Substantia nigra (tissue), 51 donors: ENCODE measurements at places on chromosomes 12 and 14.

DNA sequence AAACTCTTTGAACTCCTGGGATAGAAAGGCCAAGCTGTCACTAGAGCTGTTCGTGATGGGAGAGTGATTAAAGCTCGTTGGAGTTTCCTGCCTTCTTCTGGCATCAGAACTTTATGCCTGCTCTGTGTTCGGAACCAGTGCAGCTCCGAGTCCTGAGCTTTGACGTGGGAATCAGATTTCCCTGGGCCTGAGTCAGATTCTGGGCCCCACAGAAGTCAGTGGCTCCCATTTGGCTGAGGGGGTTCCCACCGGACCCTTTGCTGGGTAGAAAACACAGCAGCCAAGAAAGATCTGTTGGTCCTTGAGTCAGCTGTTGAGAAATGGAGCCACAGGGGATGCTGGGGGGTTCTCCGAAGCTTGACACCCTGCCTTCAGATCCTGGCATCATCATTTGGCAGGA, 238.0 kb downstream of the CHST11 start:
- no peak for DNase-seq

- no peak for DNase-seq
Observed at GRCh38 chr14:55599250-55599879, 19.4 kb downstream of the KTN1 start.

- DNase-seq: no peak
Observed at GRCh38 chr14:32468955-32469354, 139.9 kb downstream of the AKAP6 start.

DNA sequence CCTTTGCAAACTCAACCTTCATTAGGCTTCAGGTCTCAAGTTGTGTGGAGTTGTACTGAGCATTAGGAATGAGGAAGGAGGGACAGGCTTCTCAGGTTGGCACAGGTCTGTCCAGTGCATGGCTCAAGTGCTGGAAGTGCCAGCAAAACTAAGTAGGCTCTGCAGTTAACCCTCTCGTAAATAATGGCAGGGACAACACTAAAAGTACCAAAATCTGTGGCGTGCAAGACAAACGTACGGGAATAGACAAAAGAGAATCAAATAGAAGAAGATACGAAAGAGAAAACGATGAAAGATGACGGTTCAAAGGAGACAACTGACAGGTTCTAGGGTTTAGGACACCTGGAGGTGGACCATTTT, 612 bp downstream of the TRAPPC6B start:
- DNase-seq: no peak

GRCh38 chr14:99699085-99699760, 15.1 kb downstream of the CYP46A1 start:
- DNase-seq: no peak

- peak; percentile 13 for DNase-seq
Observed at GRCh38 chr14:29637411-29637810, 290.2 kb downstream of the PRKD1 start.

DNA sequence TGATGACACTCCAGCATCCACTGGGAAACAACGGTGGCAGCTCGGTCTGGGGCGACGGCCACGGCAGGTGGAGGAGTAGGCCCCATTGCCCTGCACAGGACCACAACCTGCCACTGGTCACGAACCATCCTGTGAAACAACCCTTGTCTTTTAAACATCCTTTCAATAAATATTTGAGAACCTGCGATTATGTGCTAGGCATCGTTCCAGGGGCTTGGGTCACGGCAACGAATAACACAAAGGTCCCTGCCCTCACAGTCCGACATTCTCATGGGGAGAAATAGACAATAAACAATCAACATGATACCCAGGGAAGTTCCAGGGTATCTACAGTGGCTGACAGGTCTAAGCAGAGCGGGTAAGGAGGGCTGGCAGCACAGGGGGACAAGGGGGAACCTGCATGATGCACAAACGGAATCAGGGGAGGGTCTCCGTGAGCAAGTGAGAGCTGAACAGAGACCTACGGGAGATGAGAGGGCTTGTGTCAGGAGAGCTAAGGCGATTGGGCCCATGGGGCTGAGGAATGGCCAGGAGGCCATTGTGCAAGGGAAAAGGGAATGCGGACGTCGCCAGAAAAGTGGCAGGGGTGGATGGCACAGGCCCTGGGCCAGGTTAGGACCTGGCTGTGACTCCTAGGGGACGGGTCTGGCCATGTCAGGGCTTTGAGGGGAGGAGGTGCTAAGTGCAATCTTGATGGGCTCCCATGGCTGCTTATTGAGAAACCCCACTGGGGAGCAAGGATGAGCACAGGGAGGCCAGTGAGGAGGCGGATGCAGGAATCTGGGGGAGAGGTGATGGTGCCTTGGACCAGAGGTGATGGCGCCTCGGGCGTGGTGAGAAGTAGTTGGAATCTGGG, 9.7 kb downstream of the SCARB1 start:
- no peak for DNase-seq

DNA sequence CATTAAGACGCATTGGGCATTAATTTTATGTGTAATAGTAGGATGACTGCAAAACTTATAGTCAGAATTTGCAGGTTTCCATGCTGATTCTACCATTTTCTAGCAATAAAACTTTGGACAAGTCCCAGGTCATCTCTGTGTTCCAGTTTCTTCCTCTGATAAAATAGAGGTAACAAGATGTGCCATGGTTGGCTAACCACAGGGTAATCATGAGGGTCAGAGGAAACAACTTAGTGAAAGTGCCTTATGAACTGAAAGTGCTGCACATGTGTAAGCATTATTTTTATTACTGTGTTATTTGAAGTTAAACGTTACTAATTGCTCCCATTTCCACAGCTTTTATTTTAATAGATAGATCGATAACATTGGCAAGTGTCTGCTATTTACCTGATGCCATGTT, 21.1 kb downstream of the SMCO2 start:
- DNase-seq: no peak

DNA sequence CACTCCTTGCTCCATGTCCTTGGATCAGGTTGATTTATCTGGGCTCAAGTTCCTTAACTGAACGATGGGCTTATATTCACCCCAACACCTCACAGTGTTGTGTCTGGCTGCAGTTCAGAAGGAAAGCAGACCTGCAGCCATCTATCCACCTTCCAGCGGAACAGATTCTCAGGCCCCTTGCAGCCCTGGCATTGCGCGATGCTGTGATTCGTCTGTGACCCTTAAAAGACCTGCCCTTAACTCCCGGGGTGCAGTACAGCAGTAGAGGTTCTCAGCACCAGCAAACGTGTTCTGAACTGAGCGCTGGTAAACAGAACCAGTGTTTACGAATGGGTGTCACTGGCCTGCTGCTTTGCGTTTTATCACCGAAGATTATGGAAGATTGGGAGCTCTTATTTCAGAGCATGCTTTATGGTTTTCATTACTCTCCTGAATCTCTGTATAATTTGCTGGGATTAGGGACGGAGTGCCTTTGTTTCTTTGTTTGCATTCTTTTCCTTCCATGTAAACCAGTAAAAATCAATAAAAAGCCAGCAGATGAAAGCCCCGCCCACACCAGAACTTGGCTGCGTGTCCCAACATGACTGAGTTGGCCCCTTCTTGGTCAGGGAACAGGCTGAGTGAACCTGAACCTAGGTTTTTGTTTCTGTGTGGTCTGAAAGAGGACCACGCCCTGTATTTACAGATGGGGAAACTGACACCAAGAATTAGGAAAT, 286.7 kb upstream of the CRY1 start:
- no peak for DNase-seq

- no peak for DNase-seq
Observed at GRCh38 chr14:55430024-55430690, 10.3 kb downstream of the TBPL2 start.

DNA sequence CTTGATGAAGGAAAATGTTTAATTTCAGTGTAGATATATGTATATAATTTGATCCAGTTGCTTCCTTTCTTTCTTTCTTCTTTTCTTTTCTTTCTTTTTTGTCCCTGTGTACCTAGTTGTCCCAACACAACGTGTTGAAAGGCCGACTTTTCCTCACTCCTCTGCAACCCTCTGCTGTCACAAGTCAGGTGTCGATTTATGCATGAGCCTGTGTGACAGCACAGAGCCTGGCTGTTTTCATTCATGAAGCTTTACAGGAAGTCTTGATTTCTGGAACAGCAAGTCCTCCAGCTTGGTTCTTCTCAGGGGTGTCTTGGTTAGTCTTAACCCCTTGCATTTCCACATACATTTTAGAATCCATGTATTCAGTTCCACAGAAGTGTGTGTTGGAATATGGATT, 88.1 kb downstream of the PPP2R5C start:
- DNase-seq: no peak

DNA sequence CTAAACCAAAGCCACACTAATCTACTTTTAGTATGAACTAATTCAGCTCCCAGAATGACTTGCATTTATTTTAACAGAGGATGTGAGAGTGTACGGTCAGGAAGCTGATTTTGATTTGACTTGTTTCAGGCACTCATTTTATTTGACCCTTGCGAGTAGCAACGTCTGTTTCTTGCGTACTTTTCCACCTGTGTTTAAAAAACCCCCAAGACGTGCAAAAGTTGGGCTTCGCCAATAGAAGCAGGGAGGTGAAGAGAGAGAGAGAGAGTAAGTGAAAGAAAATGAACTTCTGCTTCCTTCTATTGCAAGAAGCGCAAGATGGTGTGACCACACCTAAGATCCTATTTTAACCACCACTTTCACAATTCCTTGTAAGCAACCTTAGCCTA, 6.7 kb upstream of the SLC15A4 start:
- DNase-seq: no peak

GRCh38 chr14:89317051-89317691, 99.9 kb downstream of the FOXN3 start:
- no peak for DNase-seq

- DNase-seq: no peak
Observed at GRCh38 chr12:6667559-6668210, 4.8 kb upstream of the ING4 start.

GRCh38 chr12:25767606-25768005, 190.9 kb upstream of the RASSF8 start:
- no peak for DNase-seq

DNA sequence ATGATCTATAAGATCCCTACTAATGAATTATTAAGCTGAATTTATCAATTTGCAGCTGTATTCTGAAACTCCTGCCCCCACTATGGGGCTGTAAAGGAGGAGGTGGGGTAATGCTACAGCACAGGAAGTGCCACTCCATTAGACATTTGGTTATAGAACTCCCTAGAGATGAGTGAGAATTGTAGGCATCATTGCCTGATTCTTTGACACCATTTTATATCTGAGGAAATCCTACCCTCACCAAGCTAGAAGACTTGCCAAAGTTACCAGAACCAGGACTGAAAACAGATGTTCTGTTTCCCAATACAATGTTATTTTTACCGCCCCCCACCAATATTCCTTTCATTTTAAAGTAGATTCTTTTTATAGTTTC, 182.4 kb downstream of the EGLN3 start:
- DNase-seq: no peak

GRCh38 chr14:52918486-52918885, 32.4 kb downstream of the FERMT2 start:
- no peak for DNase-seq

DNA sequence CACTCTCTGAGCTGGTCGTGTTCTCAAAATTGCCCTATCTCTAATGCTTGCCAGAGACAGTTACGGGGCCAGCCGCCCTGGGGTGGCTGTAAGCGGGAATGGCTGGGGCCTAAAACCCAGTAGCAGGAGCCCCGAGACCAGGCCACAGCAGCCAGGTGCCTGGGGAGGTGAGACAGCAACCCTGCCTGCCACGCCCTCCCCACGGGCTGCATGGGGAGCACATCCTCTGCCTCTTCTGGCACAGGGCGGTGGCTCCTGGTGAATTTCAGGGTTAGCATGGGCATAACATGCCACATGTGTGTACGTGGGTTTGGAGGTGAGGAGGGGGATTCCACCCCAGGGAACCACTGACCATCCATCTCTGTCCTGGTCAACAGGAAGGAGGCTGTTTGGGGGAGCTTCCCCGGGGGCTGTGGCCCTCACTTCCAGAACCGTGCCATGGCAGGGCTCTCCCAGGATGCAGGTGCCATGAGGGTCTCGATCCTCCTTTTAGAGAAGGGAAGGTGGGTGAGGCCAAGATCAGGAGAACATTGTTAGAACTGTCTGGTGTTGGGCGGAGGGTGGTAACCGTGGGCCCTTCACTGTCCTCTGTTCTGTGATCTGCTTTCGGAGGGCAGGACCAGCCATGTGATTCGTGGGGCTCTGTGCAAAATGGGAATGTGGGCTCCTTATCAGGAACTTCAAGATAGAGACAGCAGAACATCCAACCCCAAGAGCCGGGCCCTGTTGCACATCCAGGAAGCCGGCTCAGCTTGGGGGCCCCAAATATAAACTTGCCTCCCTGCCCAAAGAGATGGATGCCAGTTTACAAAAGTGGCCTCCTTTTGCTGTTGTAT, 312.2 kb upstream of the DIO3 start:
- DNase-seq: no peak

DNA sequence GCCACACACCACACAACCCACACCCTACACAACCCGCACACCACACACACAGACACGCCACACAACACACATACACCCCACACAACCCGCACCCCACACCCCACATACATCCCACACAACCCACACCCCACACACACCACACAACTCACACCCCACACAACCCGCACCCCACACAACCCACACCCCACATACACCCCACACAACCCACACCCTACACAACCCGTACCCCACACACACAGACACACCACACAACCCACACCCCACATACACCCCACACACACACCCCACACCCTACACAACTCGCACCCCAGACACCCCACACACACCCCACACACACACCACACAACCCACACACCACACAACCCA, 78.5 kb downstream of the NOC4L start:
- DNase-seq: no peak

- no peak for DNase-seq
Observed at GRCh38 chr12:34347367-34347766, 325.1 kb downstream of the ALG10 start.

- no peak for DNase-seq
Observed at GRCh38 chr14:30225176-30225575, 297.5 kb upstream of the PRKD1 start.

DNA sequence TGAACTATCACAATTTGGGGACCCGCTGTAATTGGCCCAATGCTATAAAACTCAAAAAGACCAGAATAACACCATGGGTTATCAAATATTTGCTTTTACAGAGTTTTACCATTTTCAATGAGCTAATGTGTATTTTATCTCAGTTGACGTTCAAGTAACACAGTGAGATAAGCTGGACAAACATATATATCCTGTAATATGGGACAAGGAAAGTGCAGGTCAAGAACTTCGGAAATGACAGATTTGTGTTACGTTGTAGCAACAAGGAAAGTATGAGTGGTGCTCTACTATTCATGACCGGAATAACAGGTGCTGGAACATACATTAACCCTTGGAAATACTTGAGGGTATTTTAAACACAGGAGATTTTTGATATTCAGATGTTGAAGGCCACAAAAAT, 566.4 kb upstream of the FLRT2 start:
- DNase-seq: no peak

- DNase-seq: no peak
Observed at GRCh38 chr14:59483363-59483762, 845 bp downstream of the L3HYPDH start.

- DNase-seq: no peak
Observed at GRCh38 chr12:103457471-103457870, 38.3 kb downstream of the C12orf42 start.

GRCh38 chr14:23025151-23025814, 9.4 kb downstream of the PSMB5 start:
- no peak for DNase-seq

GRCh38 chr14:65958664-65959562, 527.3 kb upstream of the CCDC196 start:
- DNase-seq: no peak
